ENCODE measurements at places on chromosomes 4 and X.

GRCh38 chrX:93419642-93420041, 253.7 kb downstream of the NAP1L3 start:
- no peak for DNase-seq
- no peaks in the 10 kb centered on the region for H3K4me1 ChIP-seq
- H3K27me3 ChIP-seq: no peaks in the 10 kb centered on the region
- no peak overlapping the region for H3K4me3 ChIP-seq
- H3K27ac ChIP-seq: no peak overlapping the region

- no peak overlapping the region for H3K27ac ChIP-seq
- H3K4me1 ChIP-seq: no peaks in the 10 kb centered on the region
- no peaks in the 10 kb centered on the region for H3K36me3 ChIP-seq
- no peak overlapping the region for H3K4me3 ChIP-seq
- DNase-seq: no peak
- H3K27me3 ChIP-seq: no peaks in the 10 kb centered on the region
Observed at GRCh38 chr4:102308032-102308799, 37.1 kb downstream of the SLC39A8 start.

DNA sequence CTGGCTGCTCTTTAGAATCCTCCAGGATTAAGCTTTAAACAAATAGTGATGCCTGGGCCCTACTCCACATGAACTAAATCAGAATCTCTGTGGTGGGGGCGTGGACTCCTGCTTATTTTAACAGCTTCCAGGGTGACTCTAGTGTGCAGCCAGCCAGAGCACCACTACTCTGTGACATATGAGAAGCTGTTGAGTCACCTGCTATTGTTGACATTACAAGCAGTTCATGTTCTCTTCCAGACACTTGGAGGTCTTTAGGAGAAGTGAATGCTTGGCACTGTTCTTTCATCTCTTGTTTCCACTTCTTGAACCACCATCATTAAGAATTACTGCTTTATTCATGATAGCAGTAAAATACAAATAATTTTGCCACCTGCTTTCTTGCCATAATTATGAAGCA, 426 bp upstream of the C4orf51 start:
- no peak for DNase-seq
- no peaks in the 10 kb centered on the region for H3K36me3 ChIP-seq
- H3K4me3 ChIP-seq: no peak overlapping the region

GRCh38 chr4:139619644-139620043, 46.0 kb upstream of the MGST2 start:
- no peak overlapping the region for H3K27ac ChIP-seq
- H3K4me1 ChIP-seq: no peaks in the 10 kb centered on the region
- H3K36me3 ChIP-seq: no peaks in the 10 kb centered on the region
- H3K27me3 ChIP-seq: no peaks in the 10 kb centered on the region
- no peak for DNase-seq
- H3K4me3 ChIP-seq: no peak overlapping the region

- H3K4me1 ChIP-seq: no peaks in the 10 kb centered on the region
- H3K27ac ChIP-seq: no peak overlapping the region
- no peak overlapping the region for H3K4me3 ChIP-seq
- peak; percentile 48 for DNase-seq
- no peaks in the 10 kb centered on the region for H3K36me3 ChIP-seq
Observed at GRCh38 chr4:89609756-89610155, 227.2 kb downstream of the SNCA start.

DNA sequence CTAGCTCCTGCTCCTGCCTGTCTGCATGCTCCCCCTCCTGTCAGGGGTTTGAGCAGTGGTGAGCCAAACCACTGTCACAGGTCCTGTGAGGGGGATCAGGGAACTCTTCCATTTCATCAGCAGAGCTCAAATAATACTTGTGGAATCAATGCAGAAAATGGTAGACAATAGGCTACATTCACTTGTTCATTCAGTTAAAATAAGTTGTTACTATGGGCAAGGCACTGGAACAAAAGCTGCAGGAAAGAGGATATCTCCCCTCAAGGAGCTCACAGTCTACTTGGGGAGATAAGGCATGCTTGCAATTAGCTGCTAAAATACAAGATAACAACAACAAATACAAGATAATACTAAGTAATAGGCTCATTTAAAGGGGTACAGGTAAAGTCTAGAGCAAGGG, 117.1 kb downstream of the GPC3 start:
- no peaks in the 10 kb centered on the region for H3K36me3 ChIP-seq
- H3K27me3 ChIP-seq: no peaks in the 10 kb centered on the region
- no peak overlapping the region for H3K27ac ChIP-seq
- H3K4me1 ChIP-seq: no peaks in the 10 kb centered on the region
- no peak overlapping the region for H3K4me3 ChIP-seq
- DNase-seq: no peak

- no peaks in the 10 kb centered on the region for H3K27me3 ChIP-seq
- no peaks in the 10 kb centered on the region for H3K4me1 ChIP-seq
- H3K27ac ChIP-seq: no peak overlapping the region
- DNase-seq: no peak
Observed at GRCh38 chr4:106541253-106541652, 172.7 kb upstream of the GIMD1 start.

DNA sequence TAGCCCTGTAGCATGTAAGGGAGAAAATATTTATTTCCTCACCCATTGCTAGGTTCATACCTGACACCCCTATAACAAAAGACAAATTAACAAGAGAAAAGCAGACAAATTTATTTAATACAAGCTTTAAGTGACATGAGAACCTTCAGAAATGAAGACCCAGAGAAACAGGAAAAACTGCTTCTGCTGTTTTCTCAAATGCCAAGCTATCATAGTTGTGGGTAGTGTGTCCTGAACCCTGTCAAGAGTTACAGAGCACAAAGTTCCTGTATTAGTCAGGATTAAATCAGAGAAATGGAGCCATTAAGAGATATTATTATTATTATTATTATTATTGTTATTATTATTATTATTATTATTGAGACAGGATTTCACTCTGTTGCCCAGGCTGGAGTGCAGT, 17.5 kb downstream of the CCDC160 start:
- H3K4me3 ChIP-seq: no peak overlapping the region
- no peaks in the 10 kb centered on the region for H3K4me1 ChIP-seq
- H3K36me3 ChIP-seq: no peaks in the 10 kb centered on the region
- no peak overlapping the region for H3K27ac ChIP-seq
- no peak for DNase-seq

DNA sequence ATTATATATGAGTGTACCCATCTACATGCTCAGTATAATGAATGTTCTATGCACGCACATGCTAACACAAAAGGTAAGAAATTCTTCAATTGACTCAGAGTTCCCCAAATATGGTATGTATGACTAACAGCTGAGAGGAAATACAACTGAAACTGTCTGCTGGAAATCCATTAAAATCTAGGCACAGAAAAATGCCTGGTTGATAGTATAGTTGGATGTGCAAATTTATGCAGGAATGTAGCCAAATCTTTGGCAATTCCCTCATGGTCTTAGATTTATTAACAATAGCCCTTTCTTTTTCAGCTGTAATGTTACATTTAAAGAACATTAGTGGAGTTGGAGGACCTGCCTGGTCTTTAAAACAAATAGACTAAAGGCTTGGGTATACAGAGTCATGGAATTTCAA, 5.5 kb downstream of the CAMK2D start:
- no peak for DNase-seq
- no peak overlapping the region for H3K4me3 ChIP-seq
- peaks cover 41% of the 10 kb centered on the region for H3K4me1 ChIP-seq
- H3K27me3 ChIP-seq: no peaks in the 10 kb centered on the region
- H3K36me3 ChIP-seq: no peaks in the 10 kb centered on the region

- no peak overlapping the region for H3K27ac ChIP-seq
- DNase-seq: no peak
- no peak overlapping the region for H3K4me3 ChIP-seq
Observed at GRCh38 chr4:102061133-102061532, 270.6 kb downstream of the BANK1 start.

DNA sequence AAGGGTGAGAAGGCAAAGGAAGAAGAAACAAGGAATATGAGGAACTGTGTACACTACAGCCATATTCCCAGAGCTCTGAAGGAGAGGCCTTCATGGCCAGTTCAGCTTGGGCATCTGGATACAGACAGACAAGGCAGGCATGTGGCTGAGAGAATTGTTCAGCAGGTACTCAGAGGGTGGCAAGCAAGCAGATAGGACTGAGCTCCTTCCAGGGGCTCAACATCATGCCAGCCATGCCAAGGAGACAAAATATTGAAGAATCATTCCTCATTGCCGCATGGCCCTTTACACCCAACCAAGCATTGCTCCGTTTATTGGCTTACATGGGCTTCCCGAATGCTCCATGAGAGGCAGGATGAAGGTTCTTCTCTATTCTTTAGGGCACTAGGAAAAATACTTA, 78.5 kb upstream of the EFNB1 start:
- H3K27ac ChIP-seq: no peak overlapping the region
- H3K27me3 ChIP-seq: no peaks in the 10 kb centered on the region
- H3K4me1 ChIP-seq: no peaks in the 10 kb centered on the region

DNA sequence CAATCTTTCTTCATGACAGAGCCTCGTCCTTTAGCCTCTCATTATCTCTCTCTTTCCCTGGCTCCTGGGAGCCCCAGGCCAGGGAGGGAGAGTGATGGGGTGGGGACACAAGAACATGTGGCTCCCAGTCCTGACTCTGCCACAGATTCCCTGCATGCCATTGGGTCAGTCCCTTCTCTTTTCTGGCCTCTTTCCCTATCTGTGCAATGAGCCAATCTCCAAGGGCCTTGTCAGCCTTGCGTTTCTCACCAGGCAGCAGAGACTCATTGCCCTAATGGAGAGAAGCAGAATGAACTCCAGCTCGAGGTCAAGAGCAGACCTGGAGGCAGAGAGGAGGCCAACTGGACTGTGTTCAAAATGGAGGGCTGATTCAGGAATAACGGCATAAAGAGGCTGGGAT, 38.4 kb upstream of the PJA1 start:
- DNase-seq: no peak
- no peaks in the 10 kb centered on the region for H3K36me3 ChIP-seq
- H3K4me1 ChIP-seq: no peaks in the 10 kb centered on the region
- H3K4me3 ChIP-seq: no peak overlapping the region
- no peaks in the 10 kb centered on the region for H3K27me3 ChIP-seq

DNA sequence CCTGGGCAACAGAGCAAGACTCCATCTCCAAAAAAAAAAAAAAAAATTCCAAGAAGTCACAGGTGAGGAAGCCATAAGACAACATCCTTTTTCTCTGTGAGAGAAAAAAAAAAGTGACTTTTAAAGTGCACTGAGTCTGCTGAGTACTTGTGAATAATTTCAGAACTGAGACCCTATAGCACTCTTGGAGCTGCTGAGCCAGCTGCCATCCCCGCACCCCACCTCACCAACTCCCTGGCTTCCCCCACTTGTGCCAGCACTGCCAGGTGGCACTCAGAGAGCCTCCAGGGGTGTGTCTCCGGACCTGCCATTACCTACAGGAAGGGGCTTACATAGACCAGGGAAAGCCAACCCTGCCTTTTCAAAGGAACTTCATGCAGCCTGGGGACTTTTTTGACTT, 39.2 kb upstream of the HS3ST1 start:
- H3K4me1 ChIP-seq: no peaks in the 10 kb centered on the region
- no peak overlapping the region for H3K27ac ChIP-seq
- no peaks in the 10 kb centered on the region for H3K27me3 ChIP-seq
- H3K4me3 ChIP-seq: no peak overlapping the region
- no peaks in the 10 kb centered on the region for H3K36me3 ChIP-seq
- no peak for DNase-seq

DNA sequence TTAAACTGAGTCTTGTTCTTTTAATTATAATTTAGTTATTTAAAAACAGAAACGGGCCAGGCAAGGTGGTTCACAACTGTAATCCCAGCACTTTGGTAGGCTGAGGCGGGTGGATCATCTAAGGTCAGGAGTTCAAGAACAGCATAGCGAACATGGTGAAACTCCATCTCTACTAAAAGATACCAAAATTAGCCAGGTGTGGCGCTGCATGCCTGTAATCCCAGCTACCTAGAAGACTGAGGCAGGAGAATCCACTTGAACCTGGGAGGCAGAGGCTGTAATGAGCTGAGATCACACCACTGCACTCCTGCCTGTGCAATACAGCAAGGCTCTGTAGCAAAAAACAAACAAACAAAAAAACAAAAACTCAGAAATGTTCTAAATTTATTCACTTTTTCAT, 852.9 kb downstream of the TECRL start:
- DNase-seq: no peak
- H3K36me3 ChIP-seq: no peaks in the 10 kb centered on the region
- H3K4me1 ChIP-seq: no peaks in the 10 kb centered on the region
- no peak overlapping the region for H3K4me3 ChIP-seq
- no peaks in the 10 kb centered on the region for H3K27me3 ChIP-seq

DNA sequence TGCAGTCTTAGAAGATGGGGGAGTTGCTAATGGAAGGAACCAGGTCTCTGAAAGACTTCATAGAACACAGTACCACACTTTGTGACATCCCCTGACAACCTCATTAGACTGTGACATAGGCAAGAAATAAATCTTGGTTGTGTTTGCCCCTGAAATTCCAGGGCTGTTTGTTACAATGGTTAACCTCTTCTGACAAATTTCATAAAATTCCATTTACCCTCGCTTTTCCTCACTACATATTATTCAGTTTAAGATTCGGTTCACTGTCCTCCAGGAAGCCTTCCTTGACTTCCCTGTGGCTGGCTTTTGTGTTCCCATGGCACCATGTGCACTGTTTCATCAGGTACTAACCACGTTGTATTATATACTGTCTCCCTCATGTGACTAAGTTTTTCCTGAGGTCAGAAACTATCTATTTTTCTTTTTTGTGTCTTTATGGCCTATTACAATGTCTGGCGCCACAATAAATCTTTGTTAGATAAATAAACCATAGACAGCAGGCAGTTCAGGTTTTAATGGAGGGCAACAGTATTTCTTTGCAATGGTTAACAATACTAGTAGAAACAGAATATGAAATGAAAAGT, 54.2 kb downstream of the ATXN3L start:
- H3K36me3 ChIP-seq: no peaks in the 10 kb centered on the region
- no peak overlapping the region for H3K4me3 ChIP-seq
- no peaks in the 10 kb centered on the region for H3K27me3 ChIP-seq
- no peaks in the 10 kb centered on the region for H3K4me1 ChIP-seq

DNA sequence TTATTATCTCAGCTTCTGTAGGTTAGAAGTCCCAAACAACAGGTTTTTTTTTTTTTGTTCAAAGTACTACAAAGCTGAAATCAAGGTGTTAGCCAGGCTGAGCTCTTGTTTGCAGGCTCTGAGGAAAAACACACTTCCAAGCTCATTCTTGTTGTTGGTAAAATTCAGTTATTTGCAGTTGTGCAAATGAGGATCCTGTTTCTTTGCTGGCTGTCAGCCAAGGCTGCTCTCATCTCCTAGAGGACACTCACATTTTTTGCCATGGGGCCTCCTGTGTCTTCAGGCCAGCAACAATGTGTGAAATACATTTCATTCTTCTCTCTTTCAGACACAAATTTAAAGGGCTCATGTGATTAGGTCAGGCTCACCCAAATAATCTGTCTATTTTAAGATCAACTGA, 60.3 kb upstream of the HSD17B10 start:
- no peak for DNase-seq
- H3K27me3 ChIP-seq: no peaks in the 10 kb centered on the region
- no peak overlapping the region for H3K4me3 ChIP-seq
- no peak overlapping the region for H3K27ac ChIP-seq
- no peaks in the 10 kb centered on the region for H3K36me3 ChIP-seq

GRCh38 chrX:50154429-50154828, 46.4 kb downstream of the AKAP4 start:
- no peak overlapping the region for H3K27ac ChIP-seq
- DNase-seq: no peak
- no peaks in the 10 kb centered on the region for H3K27me3 ChIP-seq
- no peak overlapping the region for H3K4me3 ChIP-seq
